ENCODE measurements at places on chromosomes 7 and 10.

- DNase-seq, result no peak
Observed at GRCh38 chr10:103013416-103013815, 95.3 kb downstream of the CNNM2 start.

- DNase-seq, result no peak
Observed at GRCh38 chr7:12712236-12712635, 24.8 kb downstream of the ARL4A start.

- no peak for DNase-seq
Observed at GRCh38 chr7:55087521-55087961, 68.7 kb downstream of the EGFR start.

GRCh38 chr7:54705436-54705835 lies 53.6 kb downstream of the SEC61G start:
- peak; percentile 74 for DNase-seq

GRCh38 chr7:26705567-26705966 lies 158.8 kb downstream of the SKAP2 start:
- peak; percentile 71 for DNase-seq

DNA sequence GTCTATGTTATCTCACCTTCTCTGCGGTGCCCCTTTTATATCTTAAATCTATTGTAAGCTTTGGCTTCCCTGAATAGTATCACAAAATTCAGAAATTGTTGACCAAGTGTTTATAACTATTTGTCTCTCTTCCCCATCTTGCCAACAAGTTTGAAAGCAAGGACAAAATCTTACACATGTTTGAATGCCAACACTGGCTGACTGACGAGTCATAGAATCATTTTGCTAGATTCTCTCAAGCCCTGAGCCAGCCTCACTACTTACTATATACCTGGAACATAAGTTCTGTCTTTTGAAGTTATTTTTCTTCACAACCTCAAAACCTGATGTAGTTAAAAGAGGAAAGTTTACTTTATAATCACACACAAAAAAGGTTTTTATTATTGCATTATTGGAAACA lies 700.7 kb downstream of the PHTF2 start:
- no peak for DNase-seq

DNA sequence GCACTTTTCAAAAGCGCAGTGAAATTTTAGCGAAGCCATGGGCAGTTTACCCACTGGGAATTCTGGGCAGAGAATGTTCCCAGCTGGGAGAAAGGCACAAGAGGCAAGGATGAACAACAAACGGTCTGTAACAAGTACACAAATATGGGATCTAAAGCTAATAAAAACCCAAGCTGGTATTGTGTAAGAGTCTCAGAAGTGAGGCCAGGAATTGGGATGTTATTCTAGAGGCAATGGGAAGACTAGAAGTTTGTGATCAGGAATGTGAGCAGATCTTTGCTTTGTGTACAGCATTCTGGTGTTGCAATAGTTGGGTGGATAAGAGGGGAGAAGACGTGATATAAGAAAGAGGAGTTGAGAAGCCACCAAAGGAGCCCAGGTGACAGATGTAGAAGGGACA lies 15.0 kb downstream of the FZD9 start:
- no peak for DNase-seq

All from H54 (cell line).